ENCODE measurements at places on chromosomes 5 and 9.

DNA sequence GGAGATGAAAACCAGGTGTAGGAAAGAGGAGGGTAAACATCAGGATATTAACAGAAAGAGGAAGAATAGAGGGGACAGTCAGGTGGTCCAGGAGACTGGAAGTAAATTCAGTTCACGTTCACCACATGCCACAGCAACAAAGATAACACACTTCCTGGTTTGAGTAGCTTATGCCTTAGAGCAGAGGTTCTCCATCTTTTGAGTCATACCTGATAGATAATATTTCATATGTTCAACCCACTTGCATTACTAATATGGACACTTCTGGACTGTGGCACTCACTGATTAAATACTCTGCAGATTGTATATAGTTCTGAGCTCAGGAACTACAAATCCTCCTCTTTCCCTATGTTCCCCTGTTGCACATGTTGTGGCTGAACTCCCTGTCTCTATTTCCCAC, 179.9 kb upstream of the NR3C1 start:
- DNase-seq = no peak

GRCh38 chr9:104553261-104553660, 15.7 kb upstream of the OR13C8 start:
- DNase-seq = no peak

DNA sequence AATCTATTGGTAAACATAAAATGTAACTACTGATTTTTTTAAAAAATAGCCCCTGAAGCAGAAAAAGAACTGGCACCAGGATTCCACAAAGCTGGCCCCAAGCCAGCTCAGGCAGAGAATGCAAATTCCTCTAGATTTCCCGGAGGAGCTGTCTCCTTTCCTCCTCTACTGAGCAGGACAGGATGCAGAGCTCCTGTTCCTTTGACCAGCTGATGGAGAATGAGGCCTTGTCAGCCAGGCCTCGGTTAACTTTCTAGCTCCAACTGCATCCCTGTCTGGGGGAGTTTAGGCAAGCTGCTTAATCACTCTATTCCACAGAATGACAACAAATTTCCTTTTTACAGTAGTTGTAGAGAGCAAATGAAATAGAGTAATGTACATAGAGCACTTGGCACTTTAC, 155.5 kb downstream of the GNAQ start:
- DNase-seq = no peak

DNA sequence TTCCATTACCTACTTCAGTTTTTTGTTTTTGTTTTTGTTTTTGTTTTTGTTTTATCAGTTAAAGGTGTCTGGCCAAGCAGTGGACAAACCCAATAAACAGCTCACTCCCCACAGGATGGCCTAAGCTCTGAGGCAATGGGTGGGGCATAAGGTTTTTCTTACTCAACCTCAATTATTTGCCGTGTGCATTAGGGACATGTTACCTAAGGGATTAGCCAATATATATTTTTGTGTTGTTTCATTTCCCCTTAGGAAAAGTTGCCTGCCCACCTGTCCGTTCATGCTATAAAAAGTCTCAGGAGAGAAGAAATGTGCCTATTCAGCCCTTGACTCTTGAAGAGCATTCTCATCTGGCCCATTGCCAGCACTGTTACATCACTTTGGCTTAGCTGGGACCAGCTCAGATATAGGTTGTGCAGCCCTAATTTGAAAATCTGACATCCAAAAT, 7.3 kb downstream of the SH3RF2 start:
- no peak for DNase-seq

GRCh38 chr5:80357671-80358070, 37.9 kb downstream of the SPZ1 start:
- DNase-seq = no peak

DNA sequence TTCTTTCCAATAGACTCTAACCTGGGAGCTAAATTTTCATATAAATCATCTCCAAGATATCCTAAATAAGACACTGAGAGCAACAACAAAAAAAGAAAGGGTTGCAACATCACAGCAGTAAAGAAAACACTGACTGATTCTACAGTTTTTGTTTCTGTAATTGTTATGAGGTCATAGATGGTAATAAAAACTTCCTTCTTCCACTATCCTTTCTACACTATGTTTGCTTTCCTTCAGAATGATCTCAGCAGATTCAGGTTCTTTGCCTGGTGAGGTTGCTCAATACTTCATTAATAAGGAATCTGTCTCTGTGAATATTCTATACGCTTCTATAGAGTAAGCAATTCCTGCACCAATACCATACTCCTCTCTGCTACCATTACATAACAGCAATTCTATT, 835.6 kb upstream of the GRAMD2B start:
- no peak for DNase-seq

DNA sequence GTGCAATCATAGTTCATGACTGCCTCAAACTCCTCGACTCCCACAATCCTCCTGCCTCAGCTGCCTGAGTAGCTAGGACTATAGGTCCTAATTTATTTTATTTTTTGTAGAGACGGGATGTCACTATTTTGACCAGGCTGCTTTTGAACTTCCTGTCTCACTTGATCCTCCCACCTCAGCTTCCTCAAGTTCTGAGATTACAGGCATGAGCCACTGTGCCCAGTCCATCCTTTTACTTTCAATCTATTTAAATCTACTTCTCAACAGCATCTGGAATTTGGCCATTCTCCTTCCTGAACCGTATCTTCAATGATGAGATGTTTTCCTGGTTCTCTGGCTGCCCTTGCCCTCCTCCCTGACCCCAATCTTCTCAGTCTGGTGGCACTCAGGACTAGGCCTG, 12.2 kb upstream of the GRIN1 start:
- no peak for DNase-seq

GRCh38 chr9:78438211-78438610, 141.3 kb downstream of the PSAT1 start:
- no peak for DNase-seq

DNA sequence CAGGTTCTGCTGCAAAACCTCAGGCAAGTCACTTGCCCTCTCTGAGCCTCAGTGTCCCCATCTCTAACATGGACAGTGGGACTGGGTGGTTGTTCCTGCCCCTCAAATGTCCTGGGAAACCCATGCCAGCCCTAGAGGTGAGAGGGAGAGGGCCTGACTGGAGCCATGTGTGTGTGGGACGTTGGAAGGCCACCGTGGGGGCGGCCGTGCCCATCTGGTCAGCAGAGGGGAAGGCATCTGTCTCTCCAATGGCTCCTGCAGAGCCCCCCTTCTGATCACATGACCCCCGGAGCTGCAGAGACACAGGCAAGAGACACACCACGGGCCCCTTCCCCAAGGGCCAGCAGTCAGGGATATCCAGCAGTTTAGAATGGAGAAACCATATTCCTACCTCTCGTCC, 1.7 kb downstream of the DNM1 start:
- DNase-seq = no peak

- DNase-seq = no peak
Measured at GRCh38 chr5:144248015-144248414, 77.3 kb downstream of the KCTD16 start.

DNA sequence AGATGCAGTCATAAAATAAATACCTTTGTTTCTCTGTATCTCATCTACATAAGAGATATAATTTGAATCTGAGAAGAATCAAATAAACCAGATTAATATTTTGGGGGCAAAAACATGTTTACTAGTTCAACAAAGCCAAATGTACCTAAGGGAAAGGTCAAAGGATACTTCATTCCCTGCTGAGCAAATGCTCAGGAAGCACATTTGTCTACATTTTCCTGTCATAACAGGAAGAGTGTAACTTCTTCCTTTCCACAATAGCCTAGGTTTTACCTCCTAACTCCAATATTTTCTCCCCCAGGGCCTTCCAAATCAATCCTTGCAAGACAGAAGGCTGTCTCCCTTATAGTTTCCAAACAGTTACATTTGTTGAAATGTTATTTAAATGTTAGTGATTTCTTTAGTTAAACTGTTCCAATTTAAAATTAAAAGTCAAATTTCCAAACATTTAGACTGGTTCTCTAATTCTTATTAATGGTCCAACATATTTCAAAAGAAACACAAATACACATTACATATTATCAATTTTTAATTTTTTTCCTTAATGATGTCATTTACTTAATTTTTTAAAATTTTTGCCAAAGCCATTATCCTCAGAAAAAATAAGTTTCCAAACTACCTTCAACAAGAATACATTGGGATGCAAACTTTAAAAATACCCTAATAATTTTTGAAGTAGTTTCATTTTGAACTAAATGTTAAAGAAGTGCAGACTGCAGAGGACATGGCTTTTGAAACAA, 67.8 kb downstream of the MEF2C start:
- DNase-seq = no peak

GRCh38 chr5:148820461-148821395, 5.7 kb upstream of the ADRB2 start:
- no peak for DNase-seq

GRCh38 chr9:123080444-123080843, 47.0 kb downstream of the GPR21 start:
- no peak for DNase-seq

DNA sequence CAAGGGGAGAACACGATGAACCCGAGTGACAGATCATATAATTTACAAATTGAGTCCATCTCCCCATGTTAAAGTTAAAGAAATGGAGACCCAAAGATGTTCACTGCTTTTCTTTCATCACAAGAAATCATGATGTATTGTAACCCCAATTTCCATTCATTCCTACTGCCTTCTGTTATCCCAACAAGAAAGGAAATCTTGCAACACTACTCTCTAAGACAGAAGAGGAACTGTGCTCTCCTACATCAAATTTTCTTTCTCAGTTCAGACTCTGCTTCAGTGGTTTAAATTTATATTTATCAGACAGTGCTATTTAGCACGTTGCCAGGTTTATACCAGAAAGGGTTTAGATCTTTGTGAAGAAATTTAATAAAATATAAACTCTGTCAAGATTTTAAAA, 83.8 kb upstream of the RASA1 start:
- no peak for DNase-seq

- no peak for DNase-seq
Measured at GRCh38 chr9:3664044-3664443, 138.2 kb upstream of the RFX3 start.

DNA sequence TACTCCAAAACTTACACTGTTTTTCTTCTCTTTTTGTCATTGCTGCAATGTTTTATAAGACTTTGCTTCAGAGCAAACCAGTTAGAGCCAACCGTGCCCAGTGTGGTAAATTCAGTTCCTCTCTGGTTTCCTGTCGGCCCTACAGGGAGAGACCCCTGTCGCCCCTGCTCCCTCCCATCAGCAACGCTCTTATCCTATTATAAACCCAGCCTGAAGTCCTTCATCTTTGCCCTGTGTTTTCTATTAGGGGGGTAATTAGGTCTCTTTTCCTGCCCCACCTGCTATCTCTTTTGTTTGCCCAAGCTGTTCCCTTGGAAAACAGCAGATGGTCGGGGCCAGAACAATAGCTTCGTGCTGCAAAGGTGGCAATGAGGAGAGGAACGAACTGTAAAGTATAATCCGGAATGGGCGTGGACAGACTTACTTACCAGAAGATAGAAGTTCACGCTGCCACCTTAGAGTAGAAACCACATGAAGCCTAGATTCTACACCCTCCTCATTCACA, 21.4 kb upstream of the OTULINL start:
- no peak for DNase-seq

GRCh38 chr5:159912033-159912800, 4.1 kb upstream of the ADRA1B start:
- DNase-seq = no peak

GRCh38 chr5:136018814-136019783, 9.7 kb upstream of the TGFBI start:
- DNase-seq = no peak

- DNase-seq = no peak
Measured at GRCh38 chr9:11338130-11338529, 725.3 kb upstream of the PTPRD start.

DNA sequence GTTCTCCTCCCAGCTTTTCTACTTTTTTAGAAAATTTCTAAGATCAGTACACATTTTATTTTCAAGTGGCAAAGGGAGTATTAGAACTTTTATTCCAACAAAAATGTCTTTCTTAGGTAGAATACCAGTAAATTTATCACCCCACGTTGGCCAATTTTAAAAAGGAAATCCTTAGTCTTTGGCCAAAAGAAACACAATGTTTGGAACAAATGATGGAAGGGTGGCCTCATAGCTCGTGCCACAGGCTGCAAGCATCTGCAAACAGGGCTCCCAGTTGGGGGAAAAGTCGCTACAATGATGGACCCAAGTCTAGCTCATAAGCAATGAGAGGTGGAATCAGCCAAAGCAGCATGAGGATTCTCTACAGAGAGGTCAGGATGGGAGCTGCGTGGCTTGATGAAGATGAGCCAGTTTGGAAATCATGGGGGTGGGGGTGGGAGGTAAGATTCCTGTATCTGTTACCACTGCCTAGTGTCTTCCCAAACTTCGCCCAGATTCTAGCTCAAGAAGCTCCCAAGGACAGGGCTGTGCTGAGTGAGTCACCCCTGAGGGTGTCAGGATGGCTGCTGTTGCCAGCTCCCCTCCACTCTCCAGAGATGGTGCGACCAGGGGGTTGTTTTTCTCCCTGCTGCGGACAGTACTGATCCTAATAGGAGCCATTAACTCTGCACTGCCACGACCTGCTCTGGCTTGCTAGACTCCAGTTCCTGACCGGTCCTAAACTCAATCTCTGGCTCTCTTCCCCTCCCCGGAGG, 75.6 kb downstream of the DCP2 start:
- no peak for DNase-seq

GRCh38 chr5:88480245-88480644, 211.6 kb upstream of the TMEM161B start:
- no peak for DNase-seq

- DNase-seq = no peak
Measured at GRCh38 chr9:90421786-90422185, 220.8 kb downstream of the DIRAS2 start.

DNA sequence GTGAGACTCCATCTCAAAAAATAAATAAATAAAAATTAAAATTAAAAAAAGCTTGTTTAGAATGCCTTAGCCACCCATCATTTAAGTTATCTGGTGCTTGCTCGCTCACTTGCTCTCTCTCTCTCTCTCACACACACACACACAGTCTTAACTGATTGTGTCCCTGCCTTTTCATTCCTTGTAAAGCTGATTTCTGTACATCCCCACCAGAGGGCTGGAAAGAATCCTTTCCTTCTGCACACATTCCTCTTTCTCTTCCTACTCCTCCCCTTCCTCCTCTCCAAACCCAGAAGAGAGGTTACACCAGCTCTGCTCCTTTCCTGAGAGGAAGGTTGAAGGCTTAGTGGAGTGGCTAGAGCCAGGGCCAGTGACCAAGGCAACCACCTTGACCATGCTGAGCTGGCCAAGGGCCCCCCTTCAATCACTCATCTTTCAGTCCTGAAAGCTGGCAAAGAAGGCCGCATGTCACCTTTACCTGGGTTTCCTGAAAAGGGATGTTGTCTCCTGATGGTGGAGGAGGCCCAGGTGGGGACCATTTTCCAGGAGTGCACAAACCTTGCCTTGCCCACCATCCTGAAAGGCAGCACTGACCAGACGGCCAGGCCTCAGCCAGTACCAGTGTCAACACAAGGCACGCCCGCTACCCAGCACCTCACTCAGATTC, 25.6 kb downstream of the STK10 start:
- DNase-seq = no peak

- DNase-seq = no peak
Measured at GRCh38 chr5:72468606-72469005, 38.6 kb downstream of the ZNF366 start.

Measured in activated naive CD4-positive, alpha-beta T cell treated with anti-CD3 and anti-CD28 coated beads, Interleukin-2, amount 50 U/mL, for 72 hours (primary cell).